Stimulated activated naive B cell treated with anti-CD40 and anti-IgM and Interleukin-4, amounts not matched to agents 10 μg/mL and 1 μg/mL and 100 μg/mL, for 72 hours (primary cell): ENCODE measurements at places on chromosomes 6 and 20.

GRCh38 chr6:126738641-126739040 lies 379.8 kb upstream of the RSPO3 start:
- H3K27me3 ChIP-seq: no peaks in the 10 kb centered on the region
- DNase-seq: no peak
- H3K27ac ChIP-seq: no peak overlapping the region
- H3K36me3 ChIP-seq: no peaks in the 10 kb centered on the region
- no peaks in the 10 kb centered on the region for H3K4me1 ChIP-seq

DNA sequence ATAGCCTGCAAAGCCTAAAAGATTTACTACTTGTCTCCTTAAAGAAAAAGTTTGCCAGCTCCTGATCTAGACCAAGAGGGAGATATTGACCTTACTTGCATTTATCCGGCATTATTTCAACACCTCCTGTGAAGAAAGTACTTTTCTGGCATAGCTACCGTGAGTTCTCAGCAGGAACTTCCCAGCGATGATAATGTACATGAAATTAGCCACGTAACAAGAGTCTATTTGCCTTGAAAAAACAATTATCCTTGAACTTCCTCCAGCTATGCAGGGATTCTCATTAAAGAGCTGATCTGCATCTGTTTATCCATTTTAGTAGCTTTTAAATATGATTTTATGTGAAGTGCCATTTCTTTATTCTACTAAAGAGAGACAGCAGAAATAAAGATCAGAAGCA lies 41.7 kb downstream of the ALDH5A1 start:
- H3K36me3 ChIP-seq: peaks cover 34% of the 10 kb centered on the region
- H3K27ac ChIP-seq: no peak overlapping the region
- no peaks in the 10 kb centered on the region for H3K27me3 ChIP-seq
- no peak overlapping the region for H3K4me3 ChIP-seq
- no peaks in the 10 kb centered on the region for H3K4me1 ChIP-seq

GRCh38 chr20:41540918-41541317 lies 77.3 kb downstream of the CHD6 start:
- no peak for DNase-seq
- peaks cover 23% of the 10 kb centered on the region for H3K36me3 ChIP-seq
- no peak overlapping the region for H3K4me3 ChIP-seq
- peaks cover 13% of the 10 kb centered on the region for H3K4me1 ChIP-seq
- no peaks in the 10 kb centered on the region for H3K27me3 ChIP-seq
- no peak overlapping the region for H3K27ac ChIP-seq

- H3K27me3 ChIP-seq: no peaks in the 10 kb centered on the region
- DNase-seq: no peak
- H3K4me1 ChIP-seq: peaks cover 73% of the 10 kb centered on the region
- H3K36me3 ChIP-seq: peaks cover 50% of the 10 kb centered on the region
Observed at GRCh38 chr6:15423286-15423993, 177.6 kb downstream of the JARID2 start.

DNA sequence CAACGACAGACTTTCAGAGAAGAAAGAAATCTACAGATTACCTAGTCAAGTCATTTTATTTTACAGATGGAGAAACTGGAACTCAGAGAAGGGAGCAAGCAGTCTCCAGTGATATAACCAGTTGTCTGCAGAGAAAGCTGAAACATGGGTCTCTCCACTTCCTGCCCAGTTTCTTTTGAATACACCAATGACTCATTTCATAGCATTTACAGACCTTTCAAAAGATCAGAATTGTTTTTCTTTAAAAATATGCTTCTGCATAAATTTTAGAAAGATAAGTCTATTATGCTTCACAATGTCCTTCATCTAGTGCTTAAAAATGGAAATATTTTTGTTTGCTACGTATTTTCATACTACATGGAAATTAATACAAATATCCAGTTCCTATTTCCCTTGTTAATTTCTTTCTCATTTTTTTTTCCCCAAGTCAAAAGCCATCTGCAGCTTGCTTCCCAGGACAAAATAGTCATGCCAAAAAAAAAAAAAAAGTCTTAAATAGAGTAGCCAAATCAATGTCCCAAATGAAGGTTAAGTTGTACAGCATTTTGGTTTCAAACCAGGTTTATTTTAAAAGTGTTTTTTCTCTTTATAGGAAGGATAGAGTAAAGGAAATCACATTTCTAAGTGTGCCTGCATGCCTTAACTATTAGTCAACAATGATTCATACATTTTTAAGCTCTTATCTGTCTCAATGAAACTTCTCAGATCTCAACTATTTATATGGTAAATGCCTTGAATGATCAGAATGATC lies 36.9 kb downstream of the ARHGAP18 start:
- peak overlapping the region; percentile 27 for H3K4me3 ChIP-seq
- peaks cover 22% of the 10 kb centered on the region for H3K4me1 ChIP-seq

DNA sequence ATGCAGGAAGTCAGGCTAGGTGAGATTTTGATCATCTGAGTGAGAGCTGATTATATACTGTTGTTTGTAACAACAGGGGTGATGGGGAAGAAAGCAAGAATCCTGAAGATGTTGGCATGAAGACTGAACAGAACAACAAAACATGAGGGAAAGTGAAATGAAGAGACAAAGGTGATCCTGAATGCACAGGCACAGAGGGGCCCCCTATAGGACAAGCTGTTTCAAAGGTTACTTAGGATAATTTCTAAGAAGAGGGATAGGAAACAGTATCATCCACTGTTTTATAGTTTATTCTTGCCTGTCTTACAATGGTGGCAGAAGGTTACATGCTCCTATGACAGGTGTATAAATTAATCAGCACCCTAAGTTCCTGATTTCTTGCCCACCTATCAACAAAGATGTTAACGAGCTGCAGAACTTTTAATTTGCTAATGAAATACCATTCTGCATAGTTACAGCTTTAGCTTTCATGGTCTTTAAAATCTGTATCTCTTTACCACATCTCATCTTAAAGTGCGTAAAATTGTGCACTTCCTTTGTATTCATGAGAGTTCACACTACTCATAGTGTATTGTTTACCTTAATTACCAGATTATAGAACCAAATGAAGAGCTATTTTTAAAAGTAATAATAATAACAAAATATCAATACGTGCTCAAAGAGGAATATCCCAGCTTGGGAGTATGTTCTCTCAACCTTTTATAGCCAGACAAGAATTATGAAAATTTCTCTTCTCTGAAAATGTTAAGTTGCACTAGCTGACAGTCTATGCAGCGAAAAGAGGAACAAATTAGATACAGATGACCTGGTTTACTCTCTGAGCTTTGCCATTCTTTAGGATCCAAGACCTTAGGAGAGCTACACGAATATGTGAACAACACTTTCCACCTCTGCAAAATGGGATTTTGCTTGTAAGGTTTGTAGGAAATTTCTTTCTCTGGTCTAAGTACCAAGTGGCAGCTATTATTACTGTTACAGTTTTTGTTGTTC lies 192.5 kb downstream of the EDN1 start:
- no peaks in the 10 kb centered on the region for H3K36me3 ChIP-seq
- peaks cover 7% of the 10 kb centered on the region for H3K4me1 ChIP-seq
- H3K4me3 ChIP-seq: no peak overlapping the region
- DNase-seq: no peak
- H3K27ac ChIP-seq: no peak overlapping the region

DNA sequence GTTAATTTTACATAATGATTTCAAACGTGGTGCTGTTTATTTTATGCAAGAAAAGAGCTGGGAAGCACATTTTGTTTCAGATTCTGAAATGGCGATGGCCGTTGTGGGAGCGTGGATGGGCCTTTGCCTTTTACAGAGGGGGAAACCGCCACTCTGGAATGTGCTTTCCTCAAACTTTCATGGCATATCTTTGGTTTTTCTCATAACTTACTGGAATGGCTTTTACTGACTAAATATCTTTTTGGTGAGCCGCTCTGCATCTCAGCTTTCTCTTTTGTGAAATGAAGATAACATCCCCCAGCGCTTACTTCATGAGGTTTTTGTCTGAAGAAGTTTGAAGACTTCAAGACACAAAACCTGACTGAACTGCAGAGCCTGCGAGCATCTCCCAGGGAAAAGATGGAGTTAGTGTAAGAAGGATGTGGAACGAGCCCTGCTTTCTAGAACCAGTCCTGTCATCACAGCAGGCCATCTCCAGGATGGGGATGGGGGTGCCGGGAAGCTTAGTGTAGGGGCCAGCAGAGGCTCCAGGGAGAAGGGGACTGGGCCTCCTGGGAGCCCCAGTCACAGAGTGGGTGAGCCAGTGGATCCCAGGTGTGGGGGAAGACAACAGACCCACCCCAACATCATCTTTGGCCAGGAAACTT lies 61.8 kb upstream of the TIAM2 start:
- no peak overlapping the region for H3K4me3 ChIP-seq
- no peaks in the 10 kb centered on the region for H3K27me3 ChIP-seq
- peaks cover 13% of the 10 kb centered on the region for H3K4me1 ChIP-seq
- DNase-seq: no peak
- H3K27ac ChIP-seq: no peak overlapping the region

GRCh38 chr6:138227316-138227781 lies 9.1 kb upstream of the PBOV1 start:
- H3K4me1 ChIP-seq: peaks cover 18% of the 10 kb centered on the region
- H3K36me3 ChIP-seq: no peaks in the 10 kb centered on the region

GRCh38 chr6:122726649-122727048 lies 52.9 kb upstream of the FABP7 start:
- H3K36me3 ChIP-seq: no peaks in the 10 kb centered on the region
- H3K27me3 ChIP-seq: no peaks in the 10 kb centered on the region

GRCh38 chr20:38665506-38666285 lies 58.6 kb upstream of the SLC32A1 start:
- no peak for DNase-seq
- peaks cover 56% of the 10 kb centered on the region for H3K27me3 ChIP-seq
- no peaks in the 10 kb centered on the region for H3K4me1 ChIP-seq
- H3K4me3 ChIP-seq: no peak overlapping the region
- H3K36me3 ChIP-seq: no peaks in the 10 kb centered on the region

DNA sequence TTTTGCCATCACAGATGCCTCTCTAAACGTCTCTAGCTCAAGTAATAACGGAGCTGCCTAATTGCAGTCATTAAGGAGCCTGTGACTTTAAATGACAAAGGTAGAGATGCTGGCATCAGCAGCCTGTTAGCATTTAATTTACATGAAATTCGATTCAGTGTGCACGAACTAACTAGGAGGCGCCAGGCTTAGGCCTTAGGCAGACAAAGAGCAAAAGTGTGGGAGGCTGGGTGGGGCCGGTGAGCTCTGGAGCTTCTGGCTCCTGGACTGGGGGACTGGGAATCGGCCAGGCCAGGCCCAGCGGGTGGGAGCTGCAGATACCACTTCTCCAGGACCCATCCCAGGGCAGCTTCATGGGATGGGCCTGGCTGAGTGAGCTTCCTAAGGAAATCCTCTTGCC lies 170.0 kb upstream of the AGPAT4 start:
- DNase-seq: no peak
- peaks cover 7% of the 10 kb centered on the region for H3K27me3 ChIP-seq
- no peaks in the 10 kb centered on the region for H3K36me3 ChIP-seq
- H3K4me1 ChIP-seq: no peaks in the 10 kb centered on the region

GRCh38 chr20:34834459-34834893 lies 9.0 kb upstream of the NCOA6 start:
- H3K36me3 ChIP-seq: no peaks in the 10 kb centered on the region
- H3K27ac ChIP-seq: peak overlapping the region; percentile 60
- peaks cover 2% of the 10 kb centered on the region for H3K4me1 ChIP-seq
- DNase-seq: no peak
- H3K4me3 ChIP-seq: no peak overlapping the region
- peaks cover 18% of the 10 kb centered on the region for H3K27me3 ChIP-seq

GRCh38 chr6:156396068-156396771 lies 381.0 kb upstream of the ARID1B start:
- peak overlapping the region; percentile 68 for H3K4me3 ChIP-seq
- peak; percentile 30 for DNase-seq
- H3K36me3 ChIP-seq: no peaks in the 10 kb centered on the region
- peak overlapping the region; percentile 83 for H3K27ac ChIP-seq

- no peak for DNase-seq
- H3K27me3 ChIP-seq: no peaks in the 10 kb centered on the region
- no peaks in the 10 kb centered on the region for H3K36me3 ChIP-seq
- no peak overlapping the region for H3K4me3 ChIP-seq
Observed at GRCh38 chr6:6751619-6752023, 163.1 kb downstream of the LY86 start.

DNA sequence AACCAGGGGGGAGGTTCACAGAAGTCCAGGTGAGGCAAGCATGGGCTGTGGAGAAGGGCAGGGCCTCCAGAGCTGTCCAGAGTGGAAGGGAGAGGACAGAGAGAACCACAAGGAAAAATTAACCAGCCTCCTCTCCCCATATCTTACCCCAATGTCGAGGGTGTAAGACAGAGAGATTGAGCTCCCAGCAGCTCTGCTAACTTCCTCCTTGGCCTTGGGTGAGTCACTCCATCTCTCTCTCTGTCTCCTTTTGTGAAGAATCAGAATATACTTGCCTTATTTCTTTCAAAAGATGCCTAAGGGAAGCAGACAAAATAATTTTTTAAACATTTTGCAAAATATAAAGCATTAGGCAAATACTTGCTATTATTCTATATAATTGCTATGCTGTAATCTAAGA lies 58.3 kb upstream of the IYD start:
- no peak overlapping the region for H3K4me3 ChIP-seq
- H3K36me3 ChIP-seq: no peaks in the 10 kb centered on the region
- H3K27me3 ChIP-seq: peaks cover 31% of the 10 kb centered on the region
- H3K27ac ChIP-seq: no peak overlapping the region
- H3K4me1 ChIP-seq: no peaks in the 10 kb centered on the region
- DNase-seq: no peak

DNA sequence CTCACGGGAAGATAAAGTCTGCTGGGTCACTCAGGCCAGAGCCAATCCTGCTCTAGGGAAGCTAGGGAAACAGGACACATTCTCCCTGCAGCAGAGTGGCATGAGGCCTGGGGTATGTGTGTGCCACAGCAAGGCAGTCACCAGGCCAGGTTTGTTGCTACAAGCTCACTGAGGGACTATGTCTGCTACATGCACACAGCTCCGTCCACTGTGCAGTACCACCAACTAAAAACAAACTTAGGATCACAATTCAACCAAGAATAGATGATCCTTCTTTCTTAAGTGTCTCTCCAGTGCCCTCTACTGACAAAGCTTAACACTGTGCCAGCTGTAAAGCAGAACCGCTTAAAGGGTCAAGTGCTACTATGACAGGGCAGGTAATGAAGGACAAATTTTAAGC lies 192.5 kb downstream of the PTPRK start:
- DNase-seq: peak; percentile 3
- H3K27me3 ChIP-seq: no peaks in the 10 kb centered on the region
- no peaks in the 10 kb centered on the region for H3K4me1 ChIP-seq
- no peak overlapping the region for H3K4me3 ChIP-seq
- H3K27ac ChIP-seq: no peak overlapping the region
- H3K36me3 ChIP-seq: no peaks in the 10 kb centered on the region

DNA sequence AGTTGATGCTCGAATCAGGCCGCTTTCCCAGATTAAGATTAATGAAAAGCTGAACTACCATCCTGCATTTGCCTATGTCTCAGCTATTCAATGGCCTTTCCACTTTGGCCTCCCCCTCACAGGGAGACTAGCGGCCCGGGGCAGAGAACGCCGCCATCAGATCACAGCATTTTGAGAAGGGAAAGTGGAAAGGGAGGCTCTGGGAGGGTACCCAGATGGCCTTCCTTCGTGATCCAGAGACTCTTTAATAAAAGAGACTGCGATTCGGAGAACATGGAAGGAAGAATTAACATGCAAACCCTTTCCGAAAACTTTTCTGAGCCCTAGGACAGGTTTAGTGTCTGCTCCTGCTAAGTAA lies 533 bp downstream of the MRPS18A start:
- H3K36me3 ChIP-seq: peaks cover 20% of the 10 kb centered on the region
- peaks cover 27% of the 10 kb centered on the region for H3K4me1 ChIP-seq
- H3K4me3 ChIP-seq: peak overlapping the region; percentile 87
